ENCODE measurements at places on chromosomes 3 and 15.
A peak's percentile ranks its signal among the peaks of the same experiment; 100 is the strongest.

DNA sequence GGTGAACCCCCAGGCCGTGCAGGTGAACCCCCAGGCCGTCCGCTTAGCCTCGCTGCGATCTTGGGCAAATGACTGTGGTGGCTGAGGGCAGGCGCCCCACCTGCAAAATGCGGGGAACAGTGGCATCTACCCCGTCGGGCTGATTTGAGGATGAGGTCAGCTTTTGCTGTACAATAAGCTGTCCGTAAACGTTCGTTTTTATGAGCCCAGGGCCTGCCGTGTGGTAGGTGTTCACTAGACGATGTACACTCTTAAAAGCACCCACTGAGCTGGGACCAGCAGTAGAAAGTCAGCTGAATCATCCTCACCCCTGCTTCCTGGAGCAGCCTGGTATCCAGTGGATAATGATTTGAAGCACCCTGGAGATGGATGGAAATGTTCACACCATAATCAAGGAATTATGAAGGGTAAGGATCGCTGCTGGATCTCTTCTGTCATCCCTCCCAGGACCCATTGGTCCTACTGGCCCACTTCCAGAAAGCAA is 943 bp upstream of the PCSK6 start:
- DNase-seq = peak; percentile 17

DNA sequence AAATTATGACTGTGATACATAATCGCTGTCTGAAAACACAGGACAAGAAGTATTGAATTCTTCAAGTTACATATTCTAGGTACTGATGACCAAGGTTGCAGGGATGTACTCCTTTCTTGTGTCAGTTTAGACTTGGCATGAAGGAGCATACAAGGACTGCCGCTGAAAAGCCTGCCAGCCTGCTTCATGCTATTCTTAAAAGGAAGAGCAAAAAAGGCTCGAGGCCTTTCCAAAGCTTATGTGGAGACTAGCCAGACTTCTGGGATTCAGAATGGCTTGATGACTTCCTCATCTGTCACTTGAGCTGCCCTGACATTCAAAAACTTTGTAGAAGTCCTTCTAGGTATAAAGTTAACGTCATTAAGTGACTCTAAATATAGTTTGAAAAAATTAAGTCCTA is 92.0 kb downstream of the CADM2 start:
- DNase-seq = no peak

GRCh38 chr3:134718726-134719125 is 67.9 kb upstream of the KY start:
- no peak for DNase-seq

DNA sequence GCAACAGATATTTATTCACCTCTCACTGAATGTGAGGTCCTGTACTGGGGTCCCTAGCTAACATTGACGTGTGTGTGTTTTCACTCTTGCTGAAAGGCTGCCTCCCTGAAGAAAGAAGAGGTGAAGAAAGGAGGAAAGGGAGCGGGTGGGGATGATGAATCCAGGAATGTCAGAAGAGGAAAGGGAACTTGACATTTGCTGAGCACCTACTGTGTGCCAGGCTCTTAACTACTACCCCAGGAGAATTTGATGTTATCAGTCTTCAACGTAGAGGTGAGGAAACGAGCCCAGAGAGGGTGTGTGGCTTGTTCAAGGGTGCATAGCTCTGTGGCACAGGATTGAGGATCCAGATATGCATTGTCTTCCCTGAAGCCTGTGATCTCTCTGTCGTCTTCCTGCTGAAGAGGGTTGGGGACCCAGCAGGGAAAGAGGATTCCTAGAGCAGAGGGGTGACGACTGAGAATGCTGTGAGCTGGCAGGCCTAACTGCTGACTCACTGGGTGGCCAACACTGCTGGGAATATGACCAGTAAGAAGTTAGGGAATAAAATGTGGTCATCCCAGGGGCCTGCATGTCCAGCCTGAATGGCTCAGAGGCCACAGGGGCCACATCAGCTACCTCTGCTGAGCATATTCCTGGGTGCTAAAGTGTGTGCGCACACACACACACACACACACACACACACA is 6.6 kb upstream of the ATP2B2 start:
- no peak for DNase-seq

GRCh38 chr15:77118882-77119321 is 48.0 kb upstream of the TSPAN3 start:
- DNase-seq = no peak

DNA sequence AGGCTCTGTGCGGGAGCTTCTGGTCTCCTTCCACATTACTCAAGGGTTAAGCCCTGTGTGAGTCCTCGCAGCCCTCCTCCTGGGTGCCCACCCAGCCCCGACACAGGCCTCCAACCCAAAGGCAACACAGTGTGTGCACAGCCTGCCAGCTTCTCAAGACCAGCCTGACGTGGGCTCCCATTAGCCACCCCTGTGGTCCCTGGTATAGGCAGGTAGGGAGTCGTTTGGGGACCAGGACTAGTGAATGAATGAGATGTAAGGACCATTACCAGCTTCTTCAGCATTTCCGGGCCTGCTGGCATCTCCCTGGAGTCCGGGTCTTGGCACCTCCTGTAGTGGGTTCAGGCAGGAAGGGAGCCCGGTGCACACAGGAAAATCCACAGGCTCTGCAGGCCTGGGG is 20.2 kb upstream of the PLXNA1 start:
- DNase-seq = no peak

DNA sequence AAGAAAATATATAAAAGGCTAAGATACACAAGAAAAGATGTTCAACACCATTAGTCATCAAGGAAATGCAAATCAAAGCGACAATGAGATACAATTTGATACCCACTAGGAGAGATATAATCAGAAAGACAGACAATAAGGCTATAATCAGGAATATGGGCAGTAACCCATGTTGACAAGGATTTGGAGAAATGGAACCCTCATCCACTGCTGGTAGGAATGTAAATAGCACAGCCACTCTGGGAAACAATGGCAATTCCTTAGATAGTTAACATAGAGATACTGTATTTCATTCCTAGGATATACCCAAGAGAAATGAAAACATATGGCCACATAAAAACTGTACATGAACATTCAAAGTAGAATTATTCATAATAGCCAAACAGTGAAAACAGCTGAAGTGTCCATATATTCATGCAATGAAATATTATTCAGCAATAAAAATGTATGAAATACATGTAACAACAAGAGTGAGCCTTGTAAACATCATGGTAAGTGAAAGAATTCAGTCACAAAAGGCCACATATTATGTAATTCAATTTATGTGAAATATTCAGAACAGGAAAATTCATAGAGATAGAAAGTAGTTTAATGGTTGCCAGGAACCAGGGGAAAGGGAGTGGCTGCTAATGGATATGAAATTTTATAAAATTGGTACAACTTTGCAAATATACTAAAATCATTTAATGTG is 18.2 kb upstream of the COL8A1 start:
- no peak for DNase-seq

- DNase-seq = no peak
Observed at GRCh38 chr15:95119041-95119610, 887.8 kb downstream of the MCTP2 start.

DNA sequence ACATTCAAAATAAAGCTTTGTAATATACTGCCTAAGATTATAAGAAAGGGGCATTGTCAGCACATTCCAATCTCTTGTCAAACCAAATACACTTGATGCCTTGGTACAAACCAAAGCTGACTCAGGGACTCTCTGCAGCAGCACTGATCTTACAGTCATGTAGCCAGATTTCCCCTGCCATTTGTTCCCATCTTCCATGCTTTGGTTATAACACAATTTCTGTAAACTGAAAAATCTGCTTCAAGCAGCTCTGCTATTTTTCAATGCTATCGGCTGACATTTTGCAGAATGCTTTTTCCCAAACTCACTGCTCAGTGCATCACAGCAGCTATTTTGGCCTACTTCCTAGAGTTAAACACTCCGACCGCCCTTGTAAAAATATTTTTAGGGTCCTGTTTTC is 18.2 kb downstream of the PLOD2 start:
- no peak for DNase-seq

DNA sequence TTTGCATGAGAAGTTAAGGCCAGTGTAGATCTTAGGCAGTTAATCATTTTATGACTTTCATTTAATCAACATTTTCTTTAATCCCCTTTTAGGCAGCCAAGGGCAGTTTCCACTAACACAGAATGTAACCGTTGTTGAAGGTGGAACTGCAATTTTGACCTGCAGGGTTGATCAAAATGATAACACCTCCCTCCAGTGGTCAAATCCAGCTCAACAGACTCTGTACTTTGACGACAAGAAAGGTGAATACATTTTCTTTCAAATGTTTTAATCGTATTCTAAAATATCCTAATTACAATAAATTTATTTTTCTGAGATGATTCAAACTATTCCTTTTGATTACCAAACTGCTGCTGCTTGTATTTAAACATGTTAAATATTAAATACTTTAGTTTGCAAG is 843.2 kb downstream of the CADM2 start:
- no peak for DNase-seq

GRCh38 chr3:99365396-99365795 is 273.0 kb upstream of the COL8A1 start:
- DNase-seq = no peak

DNA sequence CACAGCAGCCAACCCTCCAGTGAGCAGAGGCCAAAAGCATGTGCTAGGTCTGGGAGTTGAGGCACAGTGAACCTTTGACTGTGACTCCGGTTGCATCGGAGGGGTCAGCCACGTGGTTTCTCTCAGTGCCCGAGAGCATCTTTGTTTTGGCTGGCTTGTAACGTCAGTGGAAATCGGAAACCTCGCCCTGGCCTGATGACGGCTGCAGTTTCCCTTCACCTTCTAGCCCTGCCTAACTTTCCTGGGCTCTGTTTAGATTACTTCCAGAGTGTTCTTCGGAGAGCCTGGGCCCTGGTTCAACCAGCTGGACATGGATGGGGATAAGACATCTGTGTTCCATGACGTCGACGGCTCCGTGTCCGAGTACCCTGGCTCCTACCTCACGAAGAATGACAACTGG is 56.6 kb downstream of the MESD start:
- DNase-seq = no peak

- DNase-seq = no peak
Observed at GRCh38 chr3:50278880-50279224, at the start of gene LSMEM2. LSMEM2 (plus strand) TSS chr3:50279087; CDS start chr3:50279114, 27 bp downstream.

DNA sequence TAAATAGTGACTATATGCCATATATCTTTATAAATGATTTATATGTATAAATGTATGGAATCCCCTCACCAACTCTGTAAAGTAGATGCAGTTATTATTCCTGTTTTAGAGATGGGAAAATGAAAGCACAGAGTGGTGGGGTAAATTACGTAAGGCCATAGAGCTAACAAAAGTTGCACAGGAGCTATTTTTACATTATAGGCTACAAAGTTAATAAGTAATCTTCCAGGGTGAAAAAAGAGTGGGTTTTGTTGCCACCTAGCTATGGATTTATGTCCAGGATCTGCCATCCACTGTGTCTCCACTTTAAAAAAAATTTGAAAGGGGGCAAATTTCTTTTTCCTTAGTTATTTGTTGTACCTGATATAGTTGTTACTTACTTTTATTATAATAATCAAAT is 235.7 kb downstream of the MCTP2 start:
- no peak for DNase-seq

GRCh38 chr3:184748219-184749135 is 36.6 kb upstream of the MAGEF1 start:
- no peak for DNase-seq

- DNase-seq = no peak
Observed at GRCh38 chr3:34634939-34635338, 836.5 kb downstream of the PDCD6IP start.

DNA sequence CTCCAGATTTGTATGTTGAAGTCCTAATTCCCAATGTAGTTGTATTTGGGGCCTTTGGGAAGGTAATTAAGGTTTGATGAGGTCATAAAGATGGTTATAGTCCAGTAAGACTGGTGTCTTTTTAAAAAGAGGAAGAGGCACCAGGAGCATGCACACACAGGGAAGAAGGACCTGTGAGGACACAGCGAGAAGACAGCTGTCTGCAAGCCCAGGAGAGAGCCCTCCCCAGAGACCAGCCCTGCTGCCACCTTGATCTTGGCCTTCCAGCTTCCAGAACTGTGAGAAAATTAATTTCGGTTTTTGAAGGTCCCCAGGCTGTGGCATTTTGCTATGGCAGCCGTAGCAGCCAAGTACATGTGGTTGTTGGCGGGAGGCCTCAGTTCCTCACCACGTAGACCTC is 32.8 kb upstream of the TSEN2 start:
- DNase-seq = no peak

- no peak for DNase-seq
Observed at GRCh38 chr3:195895861-195896360, 12.4 kb downstream of the TNK2 start.

DNA sequence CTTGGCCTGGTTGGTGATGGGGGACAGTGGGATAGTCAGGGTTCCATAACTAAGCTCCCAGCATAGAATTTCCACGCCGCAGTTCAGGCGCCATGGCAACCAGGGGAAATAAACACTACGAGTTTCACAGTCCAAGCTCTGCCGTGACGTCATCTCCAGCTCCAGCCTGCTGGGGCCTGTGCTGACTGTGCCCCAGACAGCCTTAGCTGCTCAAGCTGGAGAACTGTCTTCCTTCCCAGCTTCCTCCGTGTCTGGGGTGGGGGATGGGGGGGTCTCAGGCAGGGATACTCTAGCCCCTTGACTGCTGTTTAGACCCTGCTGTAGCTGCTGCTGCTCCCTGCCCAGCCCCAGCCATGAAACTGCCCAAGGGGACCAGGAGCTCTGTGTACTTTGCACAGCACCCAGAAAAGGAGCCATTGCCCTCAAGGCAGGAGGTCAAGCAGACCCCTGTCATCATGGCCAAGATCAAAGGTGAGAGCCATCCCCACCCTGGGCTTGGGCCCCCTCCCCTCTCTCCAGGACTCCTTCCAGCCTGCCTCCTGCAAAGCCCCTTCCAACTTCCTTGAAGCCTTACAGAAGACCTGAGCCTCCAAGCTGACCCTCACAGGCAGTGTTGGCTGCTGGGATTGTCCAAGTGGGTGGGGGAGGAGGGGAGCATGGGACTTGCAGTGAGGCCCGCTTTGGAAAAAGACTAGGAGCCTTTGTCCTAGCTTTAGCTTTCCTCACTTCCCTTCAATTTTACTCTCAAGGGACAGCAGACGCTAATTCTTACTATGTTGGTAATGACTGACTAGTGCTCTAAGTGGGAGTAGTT is 11.4 kb upstream of the CSPG4 start:
- no peak for DNase-seq

GRCh38 chr3:170448584-170448983 is 29.9 kb downstream of the CLDN11 start:
- no peak for DNase-seq

- DNase-seq = no peak
Observed at GRCh38 chr3:120841264-120841663, 66.7 kb upstream of the STXBP5L start.

DNA sequence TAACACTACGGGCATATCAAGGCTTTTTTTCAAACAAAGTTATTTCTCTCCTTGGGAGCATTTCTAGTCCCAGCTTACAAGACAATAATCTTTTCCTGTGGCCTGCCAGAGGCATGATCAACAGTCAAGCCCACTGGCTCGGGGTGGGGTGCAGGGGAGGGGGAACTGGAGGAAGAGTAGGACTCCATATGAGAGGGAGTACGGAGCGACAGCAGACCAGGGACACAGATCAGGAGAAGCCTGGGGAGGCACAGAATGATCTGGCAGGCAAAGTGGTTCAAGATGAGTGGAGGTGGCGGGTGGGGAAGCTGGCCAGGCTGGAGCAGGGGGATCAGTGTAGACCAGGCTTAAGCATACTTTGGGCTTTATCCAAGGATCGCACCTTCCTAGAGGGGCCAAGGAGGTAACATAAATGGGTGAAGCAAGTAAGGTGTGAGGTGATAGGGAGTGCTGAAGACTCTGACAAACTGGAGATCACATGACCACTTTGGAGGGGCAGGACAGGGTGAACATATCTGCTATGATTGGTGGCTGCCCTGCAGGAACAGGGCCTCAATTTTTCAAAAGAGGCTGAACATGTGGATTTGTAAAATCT is 37.4 kb downstream of the KLF15 start:
- DNase-seq = no peak

- DNase-seq = no peak
Observed at GRCh38 chr3:162034368-162034767, 537.8 kb downstream of the OTOL1 start.

All from D721Med (cell line).